Adrenal gland (tissue), 19 donors: ENCODE measurements at places on chromosomes 12 and 14.

DNA sequence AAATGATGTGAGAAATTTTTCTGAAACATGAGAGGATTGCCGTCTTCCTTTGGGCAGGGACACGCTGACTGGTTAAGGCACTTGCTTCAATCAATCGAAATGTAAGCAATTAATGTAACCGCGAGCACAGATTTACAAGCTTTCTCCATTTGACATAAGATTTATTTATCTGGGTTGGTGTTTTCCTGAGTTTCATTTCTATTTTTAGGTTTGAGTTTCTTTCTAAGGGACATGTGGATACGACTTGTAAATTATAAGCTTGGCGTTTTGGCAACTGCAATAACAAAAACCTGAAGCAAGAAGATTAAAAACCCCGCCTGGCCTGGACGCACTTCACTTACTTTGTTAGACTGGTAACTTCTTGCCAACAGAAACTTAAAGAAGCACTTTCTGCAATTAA is 20.3 kb upstream of the SINHCAF start:
- no peak for DNase-seq

DNA sequence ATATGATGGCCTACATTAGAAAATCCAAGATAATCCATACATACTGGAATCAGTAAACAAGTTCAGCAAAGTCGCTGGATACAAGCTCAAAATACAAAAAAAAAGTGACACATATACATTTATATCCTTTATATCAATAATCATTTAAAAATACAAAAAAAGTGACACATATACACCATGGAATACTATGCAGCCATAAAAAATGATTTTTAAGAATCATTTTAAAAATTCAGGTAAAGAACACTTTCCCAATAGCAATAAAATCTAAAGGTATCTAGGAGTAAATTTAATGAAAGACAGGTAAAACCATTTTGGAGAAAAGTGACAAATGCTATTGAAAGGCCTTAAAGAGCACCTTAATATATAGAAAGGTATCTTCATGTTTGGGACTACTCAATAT is 111.9 kb downstream of the NTN4 start:
- DNase-seq = no peak

- DNase-seq = peak; percentile 83
Measured at GRCh38 chr12:114916124-114916523, 232.1 kb upstream of the TBX3 start.

GRCh38 chr14:81348061-81348460 is 52.1 kb downstream of the STON2 start:
- DNase-seq = no peak

DNA sequence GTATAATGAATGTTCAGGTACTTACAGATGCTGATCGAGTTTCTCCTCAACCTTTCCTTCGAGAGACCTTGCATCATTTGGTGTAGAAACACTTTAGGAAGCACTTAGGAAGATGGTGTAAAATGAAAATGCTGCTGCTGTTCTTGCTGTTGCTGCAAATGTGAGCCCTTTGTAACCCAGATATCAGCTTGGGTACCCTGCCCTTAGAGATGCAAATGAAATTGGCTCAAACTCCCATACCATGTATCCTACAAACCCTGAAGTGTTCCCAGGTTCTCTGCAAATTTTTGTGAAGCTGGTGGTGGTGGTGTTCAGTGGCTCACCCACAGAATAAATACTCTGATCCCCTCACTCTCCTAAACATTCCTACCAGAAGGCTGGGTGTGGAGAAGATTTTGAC is 130.8 kb downstream of the SLC25A47 start:
- no peak for DNase-seq

DNA sequence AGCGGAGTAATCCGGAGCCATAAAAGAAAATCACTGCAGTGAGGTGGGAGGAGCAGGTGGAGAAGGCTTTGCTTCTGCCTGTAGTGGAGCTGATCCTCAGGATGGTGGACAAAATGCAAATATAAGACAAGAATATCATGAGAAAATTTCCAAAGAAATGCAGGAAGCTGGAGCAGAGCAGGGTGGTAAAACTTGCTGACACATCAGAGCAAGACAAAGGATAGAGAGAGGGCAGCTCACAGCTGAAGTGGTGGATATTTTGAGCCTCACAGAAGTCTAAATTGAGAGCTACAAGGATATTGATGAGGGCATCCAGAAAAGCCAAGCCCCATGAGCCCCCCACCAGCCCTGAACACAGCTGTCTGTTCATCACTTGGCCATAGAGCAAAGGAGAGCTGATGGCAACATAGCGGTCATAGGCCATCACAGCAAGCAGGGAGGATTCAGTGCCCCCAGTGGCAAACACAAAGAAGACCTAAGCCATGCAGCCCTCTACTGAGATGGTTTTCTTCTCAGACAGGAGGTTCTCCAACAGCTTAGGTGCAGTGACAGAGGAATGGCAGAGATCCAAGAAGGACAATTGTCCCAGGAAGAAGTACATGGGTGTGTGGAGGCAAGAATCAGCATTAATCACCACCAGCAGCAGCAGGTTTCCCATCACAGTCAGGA is 30.0 kb upstream of the ANP32D start:
- DNase-seq = no peak

GRCh38 chr12:131600160-131600532 is 110.7 kb upstream of the SFSWAP start:
- DNase-seq = no peak

DNA sequence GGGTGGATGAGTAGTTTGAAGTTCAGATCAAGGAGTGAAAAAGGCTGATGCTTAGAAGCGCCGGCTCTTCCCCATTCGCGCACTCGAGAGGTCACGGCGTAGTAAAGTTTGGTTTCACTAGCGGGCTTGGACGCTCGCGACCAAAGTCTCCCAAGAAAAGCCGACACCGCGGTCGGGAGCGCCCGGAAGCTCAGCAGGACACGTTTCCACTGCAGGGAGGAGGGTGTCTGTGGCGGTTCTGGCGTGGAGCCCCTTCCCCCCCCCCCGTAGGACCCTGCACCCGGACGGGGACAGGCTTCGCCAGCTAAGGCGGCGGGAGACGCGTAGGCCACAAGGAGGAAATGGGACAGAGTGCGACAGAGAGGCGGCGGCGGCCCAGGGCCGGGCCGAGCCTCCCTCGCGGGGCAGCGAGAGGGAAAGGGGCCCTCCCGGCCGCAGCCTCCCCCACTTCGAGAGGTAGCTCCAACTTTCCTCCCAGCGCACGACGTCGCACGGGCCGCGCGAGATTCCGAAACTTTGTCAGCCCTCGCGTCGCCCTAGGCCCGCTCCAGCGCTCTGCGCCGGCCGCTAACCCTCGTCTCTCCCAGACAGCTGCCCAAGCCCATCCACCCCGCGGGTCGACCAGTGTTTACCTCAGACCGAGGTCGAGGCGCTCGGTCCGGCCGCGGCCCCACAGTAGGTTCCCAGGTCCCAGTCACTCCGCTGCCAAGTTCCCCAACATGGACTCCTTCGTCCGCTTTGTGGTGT is 480 bp downstream of the SCAF11 start:
- DNase-seq = peak; percentile 88

DNA sequence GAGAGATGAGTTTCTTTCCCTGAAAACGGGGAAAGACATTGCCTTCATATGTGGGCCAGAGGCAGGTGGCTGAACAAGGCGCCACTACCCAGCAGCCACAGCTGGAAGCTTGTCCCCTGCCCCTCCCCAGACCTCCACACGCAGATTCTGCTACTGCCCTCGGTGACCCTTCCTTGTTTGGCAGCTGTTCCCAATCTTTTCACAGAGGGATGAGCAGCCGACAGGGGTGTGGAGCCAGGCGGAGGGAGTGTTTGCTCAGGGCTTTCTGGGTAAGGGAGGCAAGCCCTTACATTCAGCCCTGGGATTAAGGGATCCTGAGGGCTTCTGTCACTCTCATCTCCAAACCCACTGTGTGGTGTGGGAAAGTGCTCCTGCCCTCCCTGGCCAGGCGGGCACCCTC is 4.5 kb upstream of the KRT4 start:
- DNase-seq = no peak

GRCh38 chr12:67811437-67812361 is 163.2 kb downstream of the DYRK2 start:
- DNase-seq = no peak

DNA sequence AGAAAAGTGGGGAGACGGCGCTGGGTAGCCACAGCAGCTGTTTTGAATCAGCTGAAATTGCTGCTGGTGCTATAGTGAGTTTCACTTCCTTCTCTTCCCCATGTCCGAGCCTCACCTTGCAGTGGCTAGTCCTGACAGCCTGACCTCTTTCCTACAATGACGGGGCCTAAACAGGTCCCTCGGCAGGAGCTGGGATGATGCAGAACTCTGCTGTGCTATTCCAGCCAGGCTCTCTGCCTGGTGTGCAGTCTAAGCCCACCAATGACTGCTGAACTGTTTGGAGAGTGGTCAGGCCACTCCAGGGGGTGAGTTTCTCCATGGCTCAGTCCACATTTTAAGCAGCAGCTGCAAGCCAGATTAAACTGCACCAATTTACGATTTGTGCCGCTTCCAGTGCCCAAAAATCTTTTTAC is 207.3 kb downstream of the TTC7B start:
- DNase-seq = no peak

DNA sequence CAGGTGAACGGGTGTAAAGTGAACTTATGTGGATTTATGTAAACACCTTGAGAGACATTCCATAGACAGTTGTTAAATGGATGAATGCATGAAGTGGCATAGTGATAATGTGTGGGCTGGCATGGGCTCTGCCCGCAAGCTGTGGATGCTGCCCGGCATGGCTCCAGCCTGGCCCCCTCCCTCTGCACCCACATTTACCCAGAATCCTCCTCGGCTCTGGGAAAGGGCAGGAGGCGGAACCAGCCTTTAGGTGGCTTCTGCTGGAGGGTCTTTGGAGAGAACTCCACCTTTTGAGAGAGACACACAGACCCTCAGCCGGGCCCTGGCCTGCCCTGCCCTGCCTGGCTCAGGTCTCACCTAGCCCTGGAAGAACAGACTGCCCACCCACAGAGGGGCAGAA is 18.7 kb downstream of the RASAL1 start:
- DNase-seq = no peak

DNA sequence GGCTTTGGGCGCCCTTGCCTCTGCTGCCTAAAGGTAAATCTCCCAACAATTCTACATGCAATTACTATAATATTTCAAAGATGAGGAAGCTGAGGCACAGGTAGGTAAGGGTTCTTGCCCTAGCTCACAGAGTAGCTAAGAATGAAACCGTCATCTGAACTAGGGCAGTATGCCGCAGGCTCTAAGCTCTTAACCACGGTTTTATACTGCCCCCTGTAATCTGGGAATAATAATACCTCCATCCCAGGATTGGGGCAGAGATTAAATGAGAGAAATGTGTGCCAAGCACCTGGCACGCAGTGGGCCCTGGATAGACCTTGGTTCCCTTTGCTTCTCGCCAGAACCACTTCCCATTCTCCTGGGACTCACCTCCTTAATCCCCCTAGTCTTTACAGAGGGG is 1.5 kb upstream of the HRK start:
- no peak for DNase-seq

- DNase-seq = peak; percentile 58
Measured at GRCh38 chr12:64687816-64688215, 71.4 kb downstream of the GNS start.

- DNase-seq = no peak
Measured at GRCh38 chr12:82474181-82474797, 116.0 kb downstream of the METTL25 start.

DNA sequence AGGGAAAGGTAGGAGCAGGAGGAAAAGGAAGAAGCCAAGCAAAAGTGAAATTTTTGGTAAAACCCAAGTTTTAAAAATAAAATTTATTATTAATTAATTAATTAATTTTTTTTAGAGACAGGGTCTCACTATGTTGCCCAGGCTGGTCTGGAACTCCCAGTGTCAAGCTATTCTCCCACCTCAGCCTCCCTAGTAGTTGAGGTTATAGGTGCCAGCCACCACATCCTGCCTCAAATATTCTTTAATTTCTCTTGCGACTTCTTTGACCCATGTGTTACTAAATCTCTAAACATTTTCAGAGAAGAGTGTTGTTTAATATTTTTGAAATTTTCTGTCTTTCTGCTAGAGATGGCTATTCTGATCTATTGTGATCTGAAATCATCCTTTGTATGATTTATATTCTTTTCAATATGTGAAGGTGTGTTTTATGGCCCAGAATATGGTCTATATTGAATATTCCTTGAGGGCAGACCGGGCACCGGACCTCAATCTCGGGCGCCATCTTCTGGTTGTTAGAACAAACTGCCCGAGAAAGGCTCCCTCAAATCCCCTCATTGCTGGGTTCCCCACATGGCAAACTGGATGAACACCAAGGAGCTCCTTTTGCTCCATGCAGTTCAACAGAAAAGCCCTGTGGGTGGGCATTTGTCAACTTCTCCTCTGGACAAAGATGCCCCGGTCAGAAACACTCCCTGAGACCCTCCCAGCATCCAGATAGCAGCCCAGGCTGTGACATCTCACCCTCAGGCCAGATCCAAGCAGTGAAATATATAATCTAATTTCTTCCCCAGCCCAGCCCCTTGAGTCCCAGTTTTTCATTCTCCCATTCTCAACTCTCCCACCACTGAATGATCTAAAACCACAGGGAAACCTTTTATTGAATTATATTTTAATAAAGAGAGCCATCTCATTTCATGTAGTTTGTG is 110.5 kb downstream of the ASCL4 start:
- peak; percentile 66 for DNase-seq

- no peak for DNase-seq
Measured at GRCh38 chr12:52323001-52323400, 1.8 kb upstream of the KRT83 start.

DNA sequence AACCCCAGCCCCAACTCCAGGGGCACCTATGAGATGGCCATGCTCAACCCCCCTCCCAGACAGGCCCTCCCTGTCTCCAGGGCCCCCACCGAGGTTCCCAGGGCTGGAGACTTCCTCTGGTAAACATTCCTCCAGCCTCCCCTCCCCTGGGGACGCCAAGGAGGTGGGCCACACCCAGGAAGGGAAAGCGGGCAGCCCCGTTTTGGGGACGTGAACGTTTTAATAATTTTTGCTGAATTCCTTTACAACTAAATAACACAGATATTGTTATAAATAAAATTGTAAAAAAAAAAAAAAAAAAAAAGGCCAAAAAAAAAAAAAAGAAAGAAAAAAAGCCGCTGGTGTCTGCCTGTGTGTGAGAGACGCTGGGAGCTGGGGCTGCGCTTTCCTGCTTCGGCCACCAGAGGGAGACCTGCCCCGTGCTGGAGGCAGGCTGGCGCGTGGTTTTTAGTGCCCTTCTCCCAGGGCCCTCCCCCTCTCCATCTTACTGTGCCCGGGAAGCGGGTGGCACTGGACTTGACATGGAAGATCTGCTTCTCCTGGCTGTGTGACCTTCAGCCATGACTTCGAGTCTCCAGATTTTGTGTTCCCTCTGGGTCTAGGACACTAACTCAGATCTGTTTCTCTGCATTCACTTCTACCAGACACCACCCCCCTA is 3.4 kb upstream of the NXPH4 start:
- DNase-seq = peak; percentile 86

GRCh38 chr12:78457938-78458337 is 406.6 kb upstream of the SYT1 start:
- no peak for DNase-seq

- no peak for DNase-seq
Measured at GRCh38 chr14:73613046-73613383, 698 bp downstream of the ACOT6 start.

DNA sequence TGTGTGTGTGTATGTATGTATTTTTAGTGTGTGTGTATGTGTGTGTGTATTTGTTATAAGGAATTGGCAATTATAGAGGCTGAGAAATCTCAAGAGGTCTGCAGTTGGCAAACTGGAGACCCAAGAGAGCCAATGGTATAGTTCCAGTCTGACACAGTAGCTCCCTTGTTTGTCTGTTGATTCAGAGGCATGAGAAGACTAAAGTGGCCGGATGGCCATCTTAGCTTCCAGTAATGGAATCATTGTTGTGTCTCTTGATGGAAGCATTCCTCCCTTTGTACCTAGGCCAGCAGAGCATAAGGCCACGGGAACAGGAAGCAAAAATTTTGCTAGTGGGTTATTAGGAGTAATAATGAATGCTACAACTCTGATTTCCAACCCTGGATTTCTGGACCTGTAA is 460.6 kb downstream of the TMTC2 start:
- DNase-seq = no peak
